AML-193 (cell line): ENCODE measurements at places on chromosomes 5 and 9.

DNA sequence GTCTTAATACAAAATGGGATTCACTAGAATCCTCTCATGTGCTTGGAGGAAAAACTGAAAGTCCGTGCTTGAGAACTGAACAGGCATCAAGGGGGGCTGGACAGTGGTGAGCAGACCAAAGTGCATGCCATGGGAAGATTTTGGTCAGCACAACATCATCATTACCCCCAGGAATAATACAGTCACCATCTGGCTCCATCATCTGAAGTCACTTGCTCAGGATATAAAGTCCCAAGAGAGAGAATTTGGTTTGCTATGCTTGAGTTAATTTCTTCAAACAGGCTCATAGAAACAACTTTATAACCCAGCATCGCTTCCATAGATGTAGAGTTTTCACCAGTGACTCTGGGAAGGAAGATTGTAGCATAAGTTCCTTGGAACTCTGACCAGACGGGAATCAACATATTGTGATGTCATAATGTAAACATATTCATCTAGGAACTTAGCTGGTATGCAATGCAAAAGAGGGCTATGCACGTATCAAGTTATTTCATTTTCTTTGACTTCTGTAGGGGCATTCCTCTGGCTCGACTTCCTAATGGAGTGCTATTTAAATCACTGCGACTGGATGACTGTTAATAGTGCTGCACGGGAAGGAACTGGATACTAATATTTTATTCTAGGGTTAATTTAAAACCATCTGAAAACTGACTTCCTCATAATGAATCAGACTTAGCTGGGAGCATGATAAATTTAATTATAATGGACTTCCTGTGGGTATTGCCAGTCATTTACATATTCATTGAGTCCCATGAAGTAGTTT, 145.2 kb downstream of the MTRR start:
- no peak for DNase-seq

DNA sequence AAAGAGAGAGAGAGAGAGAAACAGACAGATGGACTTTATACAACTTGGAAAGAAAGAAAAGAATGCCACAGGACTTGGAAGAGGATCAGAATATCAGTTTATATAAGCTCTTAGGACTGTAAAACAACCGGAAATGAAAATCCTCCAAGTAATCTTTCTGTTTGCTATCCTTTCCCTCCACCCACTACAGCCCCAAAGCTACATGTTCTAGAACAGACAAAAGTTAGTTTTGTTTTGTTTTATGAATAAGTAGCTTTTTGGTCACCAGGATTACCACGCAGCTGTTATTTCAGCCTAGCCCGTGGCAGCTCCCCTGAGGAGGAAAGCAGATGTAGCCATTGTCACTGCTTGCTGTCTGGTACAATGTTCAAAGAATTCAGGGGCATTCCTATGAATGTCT, 66.6 kb downstream of the SH3TC2 start:
- no peak for DNase-seq

DNA sequence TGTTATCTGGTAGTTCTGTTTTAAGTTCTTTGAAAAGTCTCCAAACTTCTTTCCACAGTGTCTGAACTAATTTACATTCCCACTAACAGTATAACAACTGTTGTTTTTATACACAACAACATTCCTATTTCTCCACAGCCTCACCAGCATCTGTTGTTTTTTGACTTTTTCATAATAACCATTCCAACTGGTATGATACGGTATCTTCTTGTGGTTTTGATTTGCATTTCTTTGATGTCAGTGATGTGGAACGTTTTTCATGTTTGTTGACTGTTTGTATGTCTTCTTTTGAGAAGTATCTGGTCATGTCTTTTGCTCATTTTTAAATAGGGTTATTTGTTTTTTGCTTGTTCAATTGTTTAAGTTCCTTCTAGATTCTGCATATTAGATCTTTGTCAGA, 12.6 kb upstream of the GRAMD2B start:
- DNase-seq, result no peak

- no peak for DNase-seq
Observed at GRCh38 chr5:9785751-9786150, 155.6 kb upstream of the TAS2R1 start.

DNA sequence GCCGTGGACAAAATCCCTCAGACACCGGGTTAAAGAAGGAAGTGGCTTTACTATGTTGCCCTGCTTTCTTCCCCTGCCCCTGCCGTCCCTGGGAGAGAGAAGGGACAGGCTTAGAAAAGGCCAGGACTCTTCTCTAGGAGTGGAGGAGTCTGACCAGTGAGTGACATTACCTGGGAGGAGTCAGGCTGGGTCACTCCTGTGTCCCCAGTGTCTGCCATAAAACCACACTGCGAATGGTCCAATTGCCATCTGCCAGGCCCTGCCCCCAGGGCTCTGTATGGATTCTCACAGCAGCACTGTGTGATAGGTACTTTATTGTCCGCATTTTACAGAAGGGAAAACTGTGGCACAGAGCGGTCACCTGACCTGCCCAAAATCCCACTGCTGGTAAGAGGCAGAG, 31.3 kb upstream of the FUBP3 start:
- no peak for DNase-seq

GRCh38 chr5:73496984-73497457, 1.2 kb upstream of the BTF3 start:
- peak; percentile 69 for DNase-seq

- no peak for DNase-seq
Observed at GRCh38 chr9:27581826-27582225, 8.5 kb upstream of the C9orf72 start.

- no peak for DNase-seq
Observed at GRCh38 chr9:116726602-116727001, 39.5 kb downstream of the TRIM32 start.

GRCh38 chr5:181028032-181028819, 11.8 kb upstream of the BTNL9 start:
- no peak for DNase-seq

DNA sequence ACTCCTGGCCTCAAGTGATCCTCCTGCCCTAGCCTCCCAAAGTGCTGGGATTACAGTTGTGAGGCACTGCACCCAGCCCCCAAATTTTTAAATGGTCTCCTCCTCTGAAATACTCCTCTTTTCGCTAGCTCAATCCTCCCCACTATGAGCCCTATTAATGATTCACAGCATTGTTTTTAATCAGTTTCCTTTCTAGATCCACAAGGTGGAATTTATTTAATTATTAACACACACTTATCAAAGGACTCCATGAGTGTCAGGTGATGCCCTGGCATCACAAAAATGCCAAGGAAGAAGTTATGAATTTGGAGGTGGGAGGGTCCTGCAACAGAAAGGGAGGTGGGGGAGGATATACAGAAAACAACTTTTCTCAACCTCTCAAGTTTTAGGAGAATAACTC, 806.5 kb downstream of the PRELID2 start:
- DNase-seq, result no peak

GRCh38 chr5:66174338-66174737, 30.2 kb downstream of the SREK1 start:
- no peak for DNase-seq

DNA sequence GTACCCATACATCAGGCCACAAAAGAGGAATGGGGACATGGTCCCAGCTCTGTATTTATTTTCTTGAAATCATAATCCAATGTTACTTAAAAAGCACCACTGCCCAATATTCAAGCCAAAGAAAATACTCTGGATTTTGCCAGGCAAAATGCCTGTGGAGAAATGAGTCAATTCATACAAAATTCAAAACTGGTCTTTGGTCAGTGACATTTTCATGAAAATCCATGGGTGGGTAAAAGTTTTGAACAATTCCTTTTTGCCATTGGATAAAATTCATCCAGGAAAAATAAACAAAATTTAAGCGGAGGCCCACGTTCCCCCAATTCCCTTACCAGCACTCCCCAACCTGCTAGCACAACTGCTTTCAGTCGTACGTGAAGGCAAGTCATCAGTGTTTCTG, 186.2 kb downstream of the GLIS3 start:
- no peak for DNase-seq
